RCC 7860 (cell line): ENCODE measurements at places on chromosomes 6 and 20.

GRCh38 chr20:11766961-11767360, 150.7 kb upstream of the BTBD3 start:
- DNase-seq = no peak

GRCh38 chr20:48003021-48003420, 217.7 kb upstream of the SULF2 start:
- no peak for DNase-seq

- no peak for DNase-seq
Observed at GRCh38 chr6:113076816-113077215, 729.7 kb downstream of the RFPL4B start.

GRCh38 chr6:146550911-146551310, 7.3 kb downstream of the RAB32 start:
- DNase-seq = no peak

- DNase-seq = no peak
Observed at GRCh38 chr6:48031711-48032110, 79.3 kb downstream of the PTCHD4 start.

- no peak for DNase-seq
Observed at GRCh38 chr6:73107016-73107415, 118.3 kb downstream of the KHDC1L start.

GRCh38 chr6:83417880-83418663, 12.8 kb downstream of the ME1 start:
- DNase-seq = no peak

GRCh38 chr6:105921781-105922180, 164.4 kb upstream of the PRDM1 start:
- no peak for DNase-seq

DNA sequence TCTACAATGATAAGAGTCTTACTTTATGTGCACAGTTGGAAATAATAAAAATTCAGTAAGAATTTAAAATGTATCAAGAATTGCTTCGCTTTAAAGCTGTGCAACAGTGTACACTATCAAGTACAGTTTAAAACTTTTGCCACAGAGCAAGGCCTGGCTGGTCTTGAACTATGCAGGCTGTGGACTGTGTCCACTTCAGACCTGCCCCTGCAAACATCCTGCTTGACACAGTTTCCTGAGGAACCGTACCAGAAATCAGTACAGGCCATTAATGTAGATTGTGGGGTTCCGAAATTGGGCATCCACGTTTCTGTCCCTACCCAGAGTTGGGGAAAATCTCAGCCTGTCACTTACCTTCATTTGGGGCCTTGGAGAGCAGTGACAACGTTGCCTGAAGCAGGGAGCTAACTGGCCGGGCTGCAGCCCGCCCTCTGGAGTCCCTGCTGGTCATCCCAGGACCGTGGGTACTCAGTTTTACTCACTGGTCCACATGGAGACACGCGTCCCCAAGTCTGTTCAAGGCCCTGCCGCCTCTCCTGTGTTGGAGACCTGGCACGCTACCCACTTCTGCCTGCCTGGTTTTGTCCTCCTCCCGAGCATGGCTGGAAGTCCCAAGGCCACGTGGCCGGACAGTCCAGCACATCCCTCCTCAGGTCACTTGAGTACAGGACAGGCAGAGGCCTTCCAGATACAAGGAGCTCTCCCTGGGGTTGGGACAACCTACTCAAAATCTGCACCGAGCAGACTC, 8.4 kb downstream of the NINL start:
- no peak for DNase-seq

- no peak for DNase-seq
Observed at GRCh38 chr20:53985150-53985518, 85.3 kb downstream of the BCAS1 start.

- DNase-seq = no peak
Observed at GRCh38 chr6:112620812-112621569, 273.9 kb downstream of the RFPL4B start.
